Stimulated activated CD4-positive, alpha-beta T cell treated with anti-CD3 and anti-CD28 coated beads, TNF-alpha, amount 100 ng/mL, for 48 hours (primary cell): ENCODE measurements at places on chromosomes 1 and 21.

DNA sequence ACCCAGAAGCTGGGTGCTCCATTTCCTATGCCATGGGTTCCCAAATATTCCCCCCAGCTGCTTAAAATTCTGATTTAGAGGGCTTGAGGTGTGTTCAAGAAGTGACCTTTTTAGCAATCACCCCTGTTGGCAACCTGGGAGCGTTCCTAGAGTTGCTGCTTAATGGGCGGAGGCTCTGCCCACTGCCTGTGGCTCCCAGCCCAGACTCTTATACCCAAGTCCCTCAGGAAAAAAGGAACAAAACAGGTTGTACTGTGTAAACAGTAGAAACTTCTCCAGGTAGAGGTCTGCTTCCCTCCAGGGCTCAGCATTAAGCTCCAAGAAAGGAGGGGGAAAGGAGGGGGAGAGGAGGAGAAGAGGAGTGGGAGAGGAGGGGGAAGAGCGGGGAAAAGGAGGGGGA, 14.6 kb upstream of the TENT5C start:
- DNase-seq: no peak

DNA sequence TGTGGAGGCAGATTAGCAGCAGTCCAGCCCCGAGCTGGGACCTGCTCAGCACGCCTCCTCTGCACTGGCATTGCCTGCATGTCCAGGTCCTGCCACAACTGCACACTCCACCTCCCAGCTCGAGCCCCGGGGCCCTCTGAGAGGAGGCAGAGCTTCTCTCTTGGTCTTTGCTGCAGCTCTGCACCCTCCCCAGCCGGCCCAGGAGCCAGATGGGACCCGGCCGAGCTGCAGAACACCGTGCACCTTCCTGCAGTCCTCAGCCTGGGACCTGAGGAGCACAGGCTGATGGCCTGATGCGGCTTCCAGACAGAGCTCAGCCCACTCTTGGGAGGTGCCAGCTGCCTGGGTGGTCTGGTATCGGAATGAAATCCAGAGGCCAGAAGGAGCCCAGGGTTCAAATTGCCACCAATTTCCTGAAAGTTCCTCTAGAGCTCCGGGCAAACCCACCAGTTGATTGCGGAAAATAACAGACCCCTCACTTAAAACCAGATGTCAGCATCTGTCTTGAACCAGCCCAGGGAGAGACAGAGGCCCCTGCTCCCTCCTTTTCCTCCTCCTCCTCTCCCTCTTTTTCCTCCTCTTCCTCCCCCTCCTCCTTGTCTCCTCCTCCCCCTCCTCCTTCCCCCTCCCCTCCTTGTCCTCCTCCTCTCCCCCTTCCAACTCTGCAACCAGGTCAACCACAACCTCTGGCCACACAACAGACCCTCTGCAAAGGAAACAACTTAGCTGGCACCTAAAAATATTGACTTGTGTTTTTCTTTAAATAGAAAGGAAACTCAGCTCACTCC, 10.6 kb upstream of the SPSB1 start:
- DNase-seq: no peak

GRCh38 chr1:16155537-16156410, at the start of gene EPHA2:
Gene EPHA2 (minus strand): TSS chr1:16156069. CDS start chr1:16155932, 137 bp downstream.
- DNase-seq: no peak

DNA sequence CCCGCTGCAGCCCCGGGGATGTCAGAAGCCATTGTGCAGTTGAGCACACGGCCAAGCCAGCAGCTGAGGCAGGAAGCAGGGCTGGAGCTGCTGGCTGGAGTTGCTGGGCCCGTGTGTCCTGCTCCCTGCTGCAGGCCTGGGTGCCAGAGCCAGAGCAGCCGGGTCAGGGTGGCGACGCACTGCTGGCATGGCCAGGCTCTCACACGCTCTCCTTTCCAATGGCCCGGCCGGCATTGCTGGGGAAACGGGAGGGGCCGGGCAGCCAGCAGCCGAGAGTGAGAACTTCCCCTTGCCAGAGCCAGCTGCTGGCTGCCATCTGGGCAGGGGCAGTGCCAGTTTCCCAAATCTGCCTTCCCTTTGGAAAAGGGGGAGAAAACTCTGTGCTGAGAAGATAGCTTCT, 82.4 kb upstream of the PROX1 start:
- DNase-seq: no peak

DNA sequence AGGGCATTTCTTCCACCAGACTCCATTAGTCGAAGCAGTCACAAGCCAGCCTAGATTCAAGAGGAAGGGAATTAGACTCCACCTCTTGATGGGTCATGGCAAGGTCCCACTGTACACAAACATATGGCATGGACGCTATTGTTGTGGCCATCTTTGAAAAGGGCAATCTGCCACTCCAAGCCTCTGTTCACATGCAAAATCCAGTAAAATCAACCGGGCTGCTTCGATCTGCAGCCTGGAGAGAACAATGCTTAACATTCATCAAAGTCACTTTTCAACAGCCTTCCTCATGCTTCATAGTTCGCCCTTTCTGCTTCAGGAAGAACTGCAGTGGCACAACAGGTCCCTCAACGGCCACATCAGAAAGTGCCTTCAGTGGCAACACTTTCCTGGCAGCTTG, 28.0 kb upstream of the GJB5 start:
- DNase-seq: no peak
